Activated T-helper 1 cell treated with anti-CD3 and anti-CD28 coated beads, Interleukin-2, amount 50 U/mL, for 16 hours (primary cell): ENCODE measurements at places on chromosomes 4 and X.

DNA sequence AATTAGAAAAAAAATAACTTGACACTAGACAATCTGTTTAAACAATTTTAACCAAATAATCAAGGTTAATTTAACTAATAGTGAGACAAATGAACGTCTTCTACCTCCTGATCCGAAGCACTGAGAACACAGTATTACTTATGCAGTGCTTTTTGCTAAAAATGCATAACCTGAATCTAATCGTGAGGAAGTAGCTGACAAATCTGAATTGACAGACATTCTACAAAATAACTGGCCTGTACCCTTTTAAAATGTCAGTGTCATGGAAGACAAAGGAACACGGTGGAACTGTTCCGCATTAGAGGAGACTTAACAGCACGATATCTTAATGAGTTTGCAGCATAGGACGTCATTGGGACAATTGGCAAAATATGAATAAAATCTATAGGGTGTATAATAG, 631.2 kb upstream of the ZFP42 start:
- no peak for DNase-seq

DNA sequence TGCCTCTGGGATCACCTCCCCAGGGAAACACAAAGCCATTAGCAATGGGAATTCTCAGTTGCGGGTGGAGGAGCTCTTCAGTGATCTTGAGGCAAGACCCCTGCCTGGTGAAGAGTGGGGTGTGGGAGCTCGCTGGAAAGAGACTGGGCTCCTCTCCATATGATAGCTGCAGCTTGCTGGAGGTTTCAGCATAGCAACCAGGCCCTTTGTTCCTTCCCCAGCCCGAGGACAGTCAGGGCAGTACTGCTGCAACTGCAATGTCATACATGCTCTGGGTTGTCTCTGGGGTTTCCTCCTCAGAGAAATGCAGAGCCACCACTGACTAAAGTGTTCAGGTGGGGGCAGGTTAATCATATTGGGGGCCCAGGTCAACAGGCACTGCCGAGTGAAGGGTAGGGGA, 81.3 kb downstream of the ARHGAP24 start:
- DNase-seq: no peak

DNA sequence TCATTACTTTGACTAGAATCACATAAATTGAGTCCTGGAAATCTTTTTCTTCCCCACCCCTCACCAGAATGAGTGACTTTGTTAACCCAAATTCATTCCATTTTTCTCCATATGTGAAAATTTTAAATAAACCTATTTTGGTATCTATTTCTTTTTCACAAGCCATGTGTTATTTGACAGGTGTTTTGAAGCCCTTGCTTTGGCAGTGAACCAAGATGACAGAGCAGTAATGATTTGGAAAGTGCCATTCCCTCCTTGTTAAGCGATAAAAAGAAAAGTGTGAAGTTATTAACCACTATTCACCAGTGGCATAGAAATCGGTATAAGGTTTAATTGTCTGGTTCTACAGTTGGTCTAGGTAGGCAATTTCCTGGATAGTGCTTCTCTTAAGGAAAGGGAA, 66.1 kb downstream of the POLA1 start:
- DNase-seq: no peak

- DNase-seq: no peak
Observed at GRCh38 chrX:107713543-107714205, 61.9 kb downstream of the TSC22D3 start.

- no peak for DNase-seq
Observed at GRCh38 chr4:171517883-171518282, 295.3 kb upstream of the GALNTL6 start.

DNA sequence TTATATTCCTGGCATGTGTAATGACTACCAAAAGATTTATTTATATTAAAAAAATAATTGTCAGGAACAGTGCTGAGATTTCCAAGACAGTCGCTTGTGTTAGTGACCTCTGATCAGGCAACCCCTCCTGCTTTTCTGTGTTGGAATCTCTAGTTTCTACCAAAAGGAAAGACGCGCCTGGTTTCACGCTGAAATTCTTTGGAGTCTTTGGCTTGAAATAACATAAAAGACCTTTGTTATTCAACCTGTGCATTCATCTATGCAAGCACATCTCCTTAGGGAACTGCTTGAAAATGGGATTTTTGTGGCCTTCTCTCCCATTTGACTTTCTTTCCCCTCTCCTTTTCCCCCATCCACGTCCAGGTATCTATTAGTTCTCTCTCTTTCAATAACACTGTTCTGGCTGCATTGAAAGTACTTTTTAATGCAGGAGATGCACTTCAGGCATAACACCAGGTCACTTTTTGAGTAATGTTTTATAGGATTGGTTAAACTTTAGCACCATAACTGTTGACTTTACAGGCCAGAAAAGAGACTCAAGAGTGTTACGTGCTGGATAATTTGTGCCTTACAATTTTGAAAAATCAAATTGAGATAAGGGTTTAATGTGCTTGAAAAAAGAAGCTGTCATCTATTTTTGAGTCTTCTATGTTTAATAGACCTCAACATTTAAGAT, 172.7 kb downstream of the GPAT3 start:
- no peak for DNase-seq

GRCh38 chrX:73577361-73577760, 14.4 kb downstream of the CHIC1 start:
- no peak for DNase-seq

- no peak for DNase-seq
Observed at GRCh38 chrX:96707804-96708203, 23.2 kb downstream of the DIAPH2 start.

DNA sequence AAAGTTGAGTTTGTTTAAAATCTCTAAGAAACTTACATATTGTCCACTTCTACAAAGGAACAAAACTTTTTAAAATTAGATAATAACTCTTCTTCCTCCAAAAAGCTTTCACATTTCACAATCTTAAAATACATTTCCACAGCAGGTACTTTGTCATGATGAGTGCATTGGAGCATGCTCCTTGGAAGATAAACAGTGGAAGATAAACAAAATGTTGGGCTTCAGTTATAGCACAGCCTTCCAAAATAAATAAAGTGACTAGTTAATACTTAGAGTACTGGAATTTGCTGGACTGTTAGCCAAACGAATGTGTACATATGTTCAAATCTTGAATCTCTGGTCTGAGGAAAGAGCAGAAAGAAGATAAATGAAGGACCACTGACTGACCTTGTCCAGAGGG, 54.9 kb upstream of the PDE5A start:
- no peak for DNase-seq

DNA sequence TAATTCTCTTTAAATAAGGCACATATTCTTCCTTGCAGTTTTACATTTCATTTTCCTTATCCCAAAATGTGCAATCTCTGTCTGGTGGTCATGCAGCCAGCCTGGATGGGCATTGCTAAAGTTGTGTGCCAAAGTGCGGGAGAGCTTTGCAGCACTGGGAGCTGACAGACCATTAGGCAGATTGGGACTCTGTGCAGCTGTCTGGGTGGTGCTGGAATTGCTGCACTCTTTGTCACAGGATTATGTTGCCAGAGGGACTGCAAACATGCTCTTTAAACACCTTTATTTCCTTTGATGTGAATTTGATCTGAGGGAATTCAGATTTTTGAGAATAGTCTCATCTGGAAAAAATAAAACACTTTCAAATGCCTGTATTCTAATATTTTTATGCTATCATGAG, 956.2 kb upstream of the DIAPH2 start:
- no peak for DNase-seq

DNA sequence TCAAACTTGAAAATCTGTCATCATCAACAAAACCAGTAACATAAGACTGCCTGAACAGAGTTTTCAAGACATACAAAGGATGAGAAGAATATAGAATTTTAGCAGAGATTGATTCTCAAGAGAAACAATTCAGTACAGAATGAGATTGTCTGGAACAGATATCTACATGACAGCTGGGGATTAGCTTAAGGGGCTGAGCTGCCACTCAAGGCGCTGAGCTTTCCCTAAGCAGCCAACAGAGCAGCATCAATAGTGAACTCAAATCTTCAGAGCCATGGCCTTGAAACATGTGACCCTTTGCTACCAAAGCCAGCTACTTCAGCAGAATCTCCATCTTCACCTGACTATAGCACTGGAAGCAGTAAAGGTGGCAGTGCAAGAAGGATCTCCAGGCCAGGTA, 24.3 kb upstream of the PCDH10 start:
- no peak for DNase-seq

GRCh38 chr4:173261052-173261451, 73.1 kb downstream of the HMGB2 start:
- no peak for DNase-seq

DNA sequence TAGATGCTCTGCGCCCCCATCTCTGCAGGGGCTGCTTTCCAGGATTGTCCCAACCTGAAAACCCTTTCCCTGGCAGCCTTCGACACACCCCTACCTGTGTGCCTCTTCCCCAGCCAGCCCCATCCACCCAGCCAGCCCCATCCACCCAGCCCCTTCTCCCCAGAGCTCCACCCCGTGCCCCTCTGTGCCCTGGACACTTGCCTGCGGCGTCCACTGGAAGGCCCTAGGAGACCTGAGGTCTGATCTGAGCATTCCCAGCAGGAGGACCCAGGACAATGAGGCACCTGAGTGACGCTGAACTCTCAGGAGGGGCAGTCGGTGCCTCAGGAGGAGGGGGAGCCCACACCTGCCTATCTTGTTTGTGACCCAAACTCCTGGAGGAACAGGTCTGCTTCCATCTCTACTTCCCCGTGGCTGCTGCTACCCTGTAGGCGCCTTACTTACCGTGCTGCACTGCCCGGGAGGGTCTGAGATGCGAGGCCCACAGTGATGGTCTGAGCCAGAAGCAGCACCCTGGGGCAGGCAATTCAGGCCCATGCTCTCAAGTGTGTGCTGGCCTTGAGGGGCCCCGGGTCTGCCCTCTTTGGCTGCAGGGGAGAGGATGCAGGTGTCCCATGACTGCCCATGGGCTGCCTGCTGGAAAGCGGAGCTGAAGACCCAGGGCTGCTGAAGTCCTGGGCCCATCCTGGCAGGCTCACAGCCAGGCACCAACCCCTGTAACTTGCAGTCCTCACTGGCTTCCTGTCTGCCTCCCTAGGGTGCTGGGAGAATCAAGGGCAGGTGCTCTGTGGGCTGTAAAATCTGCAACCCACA, 4.9 kb downstream of the LRPAP1 start:
- no peak for DNase-seq

DNA sequence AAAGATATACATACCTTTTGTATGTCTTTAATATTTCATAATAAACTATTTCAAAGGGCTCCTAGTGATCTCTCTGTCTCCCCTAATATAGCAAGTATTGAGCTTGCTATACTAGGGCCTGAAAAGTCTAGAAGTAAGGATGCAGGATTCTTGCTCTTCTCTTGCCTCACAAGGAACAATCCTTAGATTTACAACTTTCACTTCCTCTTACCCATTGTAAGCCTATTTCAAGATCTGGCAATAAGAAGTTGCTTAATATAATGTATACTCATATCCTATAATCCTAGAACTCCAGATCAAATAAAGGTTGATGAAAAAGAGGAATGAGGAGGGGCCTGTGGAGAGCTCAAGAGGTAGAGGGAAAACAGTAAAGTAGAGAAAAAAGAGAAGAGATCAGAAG, 40.8 kb upstream of the CHRDL1 start:
- DNase-seq: no peak

- DNase-seq: no peak
Observed at GRCh38 chr4:98692411-98692810, 34.0 kb upstream of the TSPAN5 start.

DNA sequence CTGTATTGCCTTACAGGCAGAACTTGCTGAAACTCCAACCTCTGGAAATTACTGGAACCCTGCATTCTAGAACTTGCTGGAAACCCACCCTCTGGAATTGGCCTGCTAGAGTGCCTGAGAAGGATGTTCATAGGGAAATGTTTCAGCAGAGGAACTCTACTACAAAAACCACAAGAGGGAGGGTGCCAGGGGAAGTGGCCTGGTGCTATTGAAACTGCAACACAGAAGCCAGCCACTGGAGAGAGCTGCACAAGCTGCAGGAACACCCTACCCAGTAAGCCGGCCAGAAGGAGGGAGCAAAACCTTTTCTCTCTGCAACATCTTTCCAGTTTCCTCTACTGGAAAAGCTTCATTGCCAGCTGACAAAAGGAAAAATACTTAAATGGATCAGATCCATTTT, 2.5 kb upstream of the BRWD3 start:
- DNase-seq: no peak

DNA sequence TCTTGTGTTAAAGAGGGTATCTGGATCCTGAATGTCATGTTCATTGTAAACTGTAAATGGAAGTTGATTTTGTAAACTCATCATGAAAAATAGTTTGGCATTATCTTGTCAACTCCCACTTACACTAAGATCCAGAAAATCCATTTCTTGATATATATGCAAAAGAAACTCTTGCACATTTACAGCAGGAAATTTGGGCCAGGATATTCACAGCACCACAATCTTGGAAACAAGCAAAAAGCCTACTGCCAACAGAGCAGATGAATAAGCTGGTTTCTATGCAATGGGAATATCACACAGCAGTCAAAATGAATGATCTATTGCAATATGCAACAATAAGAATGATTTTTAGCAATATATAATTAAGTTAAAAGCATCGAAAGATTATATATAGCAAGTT, 8.6 kb downstream of the GABRA4 start:
- DNase-seq: no peak

GRCh38 chrX:104195489-104196084, 29.3 kb downstream of the FAM199X start:
- DNase-seq: no peak

DNA sequence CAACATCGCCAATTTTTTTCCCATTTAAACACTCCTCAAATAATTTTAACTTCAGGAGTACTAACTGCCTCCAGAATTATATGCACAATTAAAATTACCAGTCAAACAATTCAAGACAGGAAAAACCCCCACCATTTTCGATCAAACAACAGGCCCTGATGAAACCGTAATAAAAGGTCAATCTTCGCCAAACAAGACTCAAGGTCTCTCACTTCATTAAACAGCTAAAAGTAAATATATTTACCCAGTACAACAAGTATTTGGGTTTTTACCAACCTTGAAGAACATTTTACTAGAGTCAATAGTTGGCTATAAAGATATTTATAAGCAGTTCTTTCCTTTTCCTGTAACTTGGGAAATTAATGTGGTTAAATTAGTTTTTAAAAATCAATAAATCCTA, 28.3 kb downstream of the RFC1 start:
- no peak for DNase-seq

DNA sequence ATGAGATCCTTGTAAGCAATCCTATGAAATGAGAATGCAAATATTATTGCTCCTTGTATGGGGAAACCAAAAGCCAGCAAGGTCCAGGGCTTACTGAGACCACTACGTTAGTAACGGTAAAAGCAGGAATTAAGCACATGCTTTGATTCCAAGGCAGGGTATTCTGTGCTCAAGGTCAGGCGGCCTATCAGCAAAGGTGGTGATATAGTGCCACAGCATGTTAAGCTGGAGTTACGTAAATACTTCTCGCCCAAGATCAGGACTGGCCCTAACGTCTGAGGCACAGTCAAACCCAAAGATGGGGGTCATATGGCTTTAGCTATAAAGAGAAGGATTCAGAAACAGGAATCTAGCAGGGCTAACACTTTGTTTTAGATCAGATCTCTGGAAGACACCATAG, 27.6 kb downstream of the SLC10A7 start:
- DNase-seq: no peak
